ENCODE measurements at places on chromosomes 7 and 10.
A peak's percentile ranks its signal among the peaks of the same experiment; 100 is the strongest.

- DNase-seq, result no peak
Observed at GRCh38 chr10:30562787-30563186, 66.8 kb downstream of the LYZL2 start.

GRCh38 chr10:122267849-122268737, 3.0 kb upstream of the BTBD16 start:
- peak; percentile 5 for DNase-seq

DNA sequence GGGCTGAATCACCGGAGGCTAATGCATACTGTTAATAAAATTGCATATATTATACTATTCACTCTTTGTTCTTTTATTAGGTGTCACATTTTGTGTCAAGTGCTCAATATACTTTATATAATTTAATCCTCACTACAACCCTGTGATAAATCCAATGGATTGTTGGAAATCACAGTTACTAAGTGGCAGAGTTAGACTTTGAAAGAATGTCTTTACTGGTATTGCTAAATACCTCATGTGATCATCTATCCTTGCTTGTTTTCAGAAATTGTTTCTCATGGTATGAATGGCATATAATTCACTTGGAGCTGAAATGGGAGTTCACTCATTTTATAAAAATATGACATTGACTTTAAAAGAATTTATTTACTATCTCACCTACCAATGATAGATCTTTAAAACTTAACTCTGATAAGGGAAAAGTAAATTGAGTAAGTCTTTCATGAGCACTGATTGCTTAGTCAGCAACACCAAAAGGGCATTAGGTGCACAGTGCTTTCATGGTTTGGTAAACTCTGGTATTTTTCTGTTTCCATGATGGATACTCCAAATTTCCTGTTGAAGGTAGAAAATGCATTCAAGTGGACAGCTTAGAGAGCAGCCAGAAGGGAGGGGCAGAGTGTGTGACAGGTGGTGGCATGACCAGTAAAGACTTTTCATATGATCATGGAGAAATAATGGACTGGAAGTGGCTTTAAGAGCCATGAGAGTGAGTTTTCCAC, 22.6 kb downstream of the ENKUR start:
- DNase-seq, result no peak

DNA sequence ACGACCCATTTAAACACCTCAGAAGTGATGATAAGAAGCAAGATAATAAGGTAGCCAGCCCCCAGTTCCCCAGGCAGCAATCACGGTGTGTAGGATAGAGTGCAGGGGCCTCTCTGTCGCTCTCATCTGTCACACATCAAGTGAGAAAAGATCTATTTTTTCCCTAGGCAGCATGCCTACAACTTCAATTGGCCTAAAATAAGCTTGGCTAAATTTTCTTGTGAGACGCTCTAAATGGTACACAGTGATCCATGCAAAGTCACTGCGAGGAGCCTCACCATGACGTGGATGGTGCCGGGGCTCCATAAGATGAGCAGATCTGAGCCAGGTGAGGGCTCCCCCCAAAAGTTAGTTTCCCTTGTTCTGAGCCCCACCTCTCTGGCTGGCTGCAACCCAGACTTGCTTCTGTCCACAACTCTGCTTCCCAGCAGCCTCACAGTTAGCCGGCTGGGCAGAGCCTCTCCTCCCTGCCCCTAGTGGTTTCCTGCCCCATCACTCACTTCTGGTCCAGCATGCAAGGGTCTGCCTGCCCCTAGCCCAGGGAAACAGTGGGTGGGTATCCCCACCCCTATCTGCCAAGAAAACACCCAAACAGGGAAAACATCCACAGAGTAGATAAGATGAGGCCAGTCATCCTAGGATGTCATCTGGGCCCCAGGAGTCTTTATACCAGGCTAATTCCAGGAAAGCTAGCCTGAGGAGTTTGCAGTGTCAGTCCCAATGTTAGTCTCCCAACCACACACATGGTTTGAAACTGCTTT, 342.1 kb downstream of the GRID1 start:
- DNase-seq, result no peak

DNA sequence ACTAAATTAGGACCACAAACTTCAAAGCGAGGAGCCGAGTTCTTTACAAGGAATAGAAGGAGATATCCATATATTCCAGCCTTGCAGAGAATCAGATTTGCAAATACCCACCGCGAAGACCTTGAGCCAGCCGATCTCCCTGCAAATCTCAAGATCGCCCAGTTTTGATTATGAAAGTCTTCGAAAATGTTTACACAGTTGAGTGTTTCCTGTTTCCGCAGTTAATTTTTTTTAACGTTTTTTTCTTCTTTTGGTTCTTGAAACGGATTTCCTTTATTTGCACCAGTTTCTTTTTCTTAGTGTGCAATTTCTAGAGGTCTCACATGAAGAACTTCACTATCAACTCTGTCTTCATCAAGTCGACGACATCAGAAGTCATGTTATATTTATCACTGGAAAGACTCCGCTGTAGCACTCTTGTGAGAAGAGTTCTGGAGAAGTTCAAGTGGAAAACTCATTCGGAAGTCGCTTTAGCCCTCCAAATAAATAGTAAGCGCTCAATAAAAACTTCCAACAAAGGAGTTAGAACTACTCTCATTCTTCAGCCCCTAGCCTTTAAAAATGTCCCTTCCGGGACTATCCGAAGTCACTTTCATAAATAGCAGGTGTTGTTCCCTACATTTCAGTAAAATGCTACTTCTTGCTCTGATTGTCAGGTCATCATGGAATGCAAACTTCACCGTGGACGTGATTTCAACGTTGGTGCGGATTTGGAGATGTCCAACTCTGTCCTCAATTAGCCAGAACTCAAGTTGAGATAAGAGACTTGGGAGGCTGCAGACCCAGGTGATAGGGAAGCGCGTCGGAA, 11.9 kb upstream of the SPAG6 start:
- DNase-seq, result no peak

DNA sequence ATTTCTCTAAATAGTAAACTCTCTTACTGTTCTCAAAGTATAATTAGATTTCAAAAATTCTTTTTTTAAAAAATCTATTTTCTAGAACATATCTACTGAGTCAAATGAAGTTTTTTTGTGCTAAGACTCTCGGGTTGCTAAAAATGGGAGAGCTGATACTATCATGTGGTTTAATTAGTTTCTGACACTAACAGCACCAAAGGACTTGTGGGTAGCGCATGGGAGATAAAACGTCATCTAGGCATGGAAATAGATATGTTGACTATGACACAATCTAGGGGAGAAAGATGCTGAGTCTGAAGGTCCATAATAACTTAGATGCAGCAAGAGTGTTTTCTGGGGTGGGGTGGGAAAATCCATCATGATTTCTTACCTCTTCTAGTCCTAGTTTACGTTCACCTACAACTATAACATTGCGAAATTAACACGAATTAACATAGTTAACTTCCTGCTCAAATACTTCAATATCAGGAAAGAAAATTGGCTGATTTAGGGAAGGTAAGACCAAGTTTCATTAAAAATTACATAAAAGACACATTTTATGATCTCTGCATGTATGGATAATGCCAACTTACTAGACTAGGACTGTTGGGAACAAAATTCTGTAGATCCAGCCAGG, 14.3 kb upstream of the ARMC3 start:
- DNase-seq, result no peak

DNA sequence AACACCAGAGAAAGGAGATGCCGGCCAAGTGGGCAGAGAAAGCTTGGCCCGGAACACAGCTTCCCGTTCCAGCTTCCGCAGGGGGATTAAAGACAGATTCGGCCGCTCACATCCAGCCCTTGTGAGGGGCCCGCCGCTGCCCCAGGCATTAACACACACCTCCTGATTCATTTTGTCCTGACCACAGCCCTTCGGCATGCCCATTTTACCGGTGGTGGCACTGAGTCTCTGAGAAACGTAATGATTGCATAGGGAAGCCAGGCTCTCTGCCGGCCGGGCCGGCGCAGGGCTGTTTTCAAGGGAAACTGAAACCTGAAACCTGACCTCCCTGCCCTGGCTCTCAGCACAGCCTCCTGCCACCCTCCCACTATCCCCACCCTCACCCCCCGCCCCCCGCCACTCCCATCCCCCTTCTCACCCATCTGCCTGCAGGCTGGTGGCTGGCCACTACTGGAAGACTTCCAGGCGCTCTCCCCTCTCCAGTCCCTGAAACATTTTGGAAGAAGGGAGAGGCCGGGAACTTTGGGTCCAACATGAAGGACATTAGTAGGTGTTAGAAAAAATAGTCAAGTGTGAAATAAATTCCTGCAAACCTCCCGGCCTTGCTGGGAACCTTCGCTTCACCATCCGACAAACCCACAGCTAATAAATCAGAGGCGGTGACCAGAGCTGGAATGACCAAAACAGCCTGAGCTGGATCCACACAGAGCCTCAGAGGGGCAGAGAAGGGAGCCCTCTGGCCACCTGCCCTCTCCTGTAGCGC, 83.5 kb upstream of the CUX1 start:
- no peak for DNase-seq
